ENCODE measurements at places on chromosomes 7 and 10. TPM values are rescaled to one million over a fixed set of nuclear protein-coding genes. Genes with fewer than 3 reads are reported as not detected.

DNA sequence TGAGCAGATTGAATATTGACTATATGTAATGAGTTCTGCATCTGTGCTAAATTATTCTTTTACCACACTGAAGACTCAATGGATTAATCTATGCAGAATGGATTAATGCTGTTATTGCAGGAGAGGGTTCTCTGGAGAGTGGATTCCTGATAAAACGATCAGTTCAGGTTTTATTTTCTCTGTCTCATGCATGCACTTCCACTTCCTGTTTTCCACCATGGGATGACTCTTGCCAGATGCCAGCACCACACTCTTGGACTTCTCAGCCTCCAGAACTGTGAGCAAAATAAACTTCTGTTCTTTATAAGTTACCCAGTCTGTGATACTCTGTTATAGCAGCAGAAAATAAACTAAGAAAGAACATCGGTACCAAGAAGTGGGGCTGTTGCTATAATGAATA is 207.5 kb downstream of the KCND2 start:
- DNase-seq = no peak

GRCh38 chr7:75830978-75831377 is 17.4 kb upstream of the CCL24 start:
- no peak for DNase-seq

GRCh38 chr10:88617772-88618300 is 31.3 kb downstream of the LIPJ start:
- DNase-seq = no peak

The STK31 gene
- 0.03 TPM for polyA plus RNA-seq

GRCh38 chr7:135768064-135768463 is 19.5 kb upstream of the FAM180A start:
- no peak for DNase-seq

The C7orf33 gene
- polyA plus RNA-seq = not detected

The KNDC1 gene
- polyA plus RNA-seq = 0.01 TPM

The ZCCHC24 gene
- 112 TPM for polyA plus RNA-seq

- no peak for DNase-seq
These were observed 57.1 kb upstream of the BAMBI start for GRCh38 chr10:28620251-28620650.

The MSS51 gene
- polyA plus RNA-seq = 7.3 TPM

The MEOX2 gene
- 3.1 TPM for polyA plus RNA-seq

DNA sequence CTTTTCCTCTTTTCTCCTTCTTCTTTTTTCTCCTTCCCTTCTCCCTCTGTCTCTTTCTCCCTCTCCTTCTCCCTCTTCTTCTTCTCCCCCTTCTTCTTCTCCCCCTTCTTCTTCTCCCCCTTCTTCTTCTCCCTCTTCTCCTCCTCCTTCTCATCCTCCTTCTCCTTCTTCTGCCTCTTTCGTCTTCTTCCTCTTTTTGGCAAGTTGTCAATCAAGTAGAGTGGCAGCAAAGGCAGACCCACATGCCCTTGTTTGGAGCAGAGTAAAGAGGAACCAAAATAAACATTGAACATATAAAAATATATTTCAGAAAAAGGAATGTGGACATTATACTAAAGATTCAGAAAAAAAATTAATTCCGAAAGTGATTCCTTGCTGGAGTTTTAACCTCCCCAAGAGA is 59.6 kb upstream of the ZNF33B start:
- no peak for DNase-seq

- DNase-seq = no peak
These were observed 5.0 kb downstream of the NOLC1 start for GRCh38 chr10:102157224-102157623.

DNA sequence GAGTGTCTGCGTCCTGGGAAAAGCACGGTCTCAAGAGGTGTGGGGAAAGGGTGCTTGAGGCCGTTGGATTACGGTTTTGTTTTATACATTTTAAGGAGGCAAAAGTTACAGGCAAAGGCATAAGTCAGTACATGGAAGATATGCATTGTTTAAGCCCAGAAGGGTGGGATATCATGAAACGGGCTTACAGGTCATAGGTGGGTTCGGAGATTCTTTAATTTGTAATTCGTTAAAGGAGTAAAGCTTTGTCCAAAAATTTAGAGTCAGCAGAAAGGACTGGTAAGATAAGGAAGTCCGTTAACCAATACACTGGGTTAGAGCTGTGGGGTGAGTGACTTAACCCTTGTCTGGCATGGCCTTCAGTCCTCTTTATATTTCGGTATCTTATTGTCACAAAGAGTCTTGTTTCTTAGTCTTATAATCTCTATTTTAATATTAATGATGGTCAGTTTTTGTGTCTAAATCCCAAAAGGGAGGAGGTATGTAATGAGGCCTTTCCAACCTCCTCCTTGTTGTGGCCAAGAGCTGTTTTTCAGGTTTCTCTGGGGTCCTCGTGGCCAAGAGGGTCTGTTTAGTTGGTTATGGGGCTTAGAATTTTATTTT is 12.7 kb downstream of the TSPAN14 start:
- no peak for DNase-seq

GRCh38 chr7:75879771-75880184 is 944 bp downstream of the RHBDD2 start:
- no peak for DNase-seq

GRCh38 chr7:28405662-28406061 is 6.7 kb upstream of the CREB5 start:
- peak; percentile 64 for DNase-seq

GRCh38 chr10:29734962-29735627 is 100.3 kb upstream of the SVIL start:
- peak; percentile 91 for DNase-seq

The DENND2A gene
- 2.7 TPM for polyA plus RNA-seq

DNA sequence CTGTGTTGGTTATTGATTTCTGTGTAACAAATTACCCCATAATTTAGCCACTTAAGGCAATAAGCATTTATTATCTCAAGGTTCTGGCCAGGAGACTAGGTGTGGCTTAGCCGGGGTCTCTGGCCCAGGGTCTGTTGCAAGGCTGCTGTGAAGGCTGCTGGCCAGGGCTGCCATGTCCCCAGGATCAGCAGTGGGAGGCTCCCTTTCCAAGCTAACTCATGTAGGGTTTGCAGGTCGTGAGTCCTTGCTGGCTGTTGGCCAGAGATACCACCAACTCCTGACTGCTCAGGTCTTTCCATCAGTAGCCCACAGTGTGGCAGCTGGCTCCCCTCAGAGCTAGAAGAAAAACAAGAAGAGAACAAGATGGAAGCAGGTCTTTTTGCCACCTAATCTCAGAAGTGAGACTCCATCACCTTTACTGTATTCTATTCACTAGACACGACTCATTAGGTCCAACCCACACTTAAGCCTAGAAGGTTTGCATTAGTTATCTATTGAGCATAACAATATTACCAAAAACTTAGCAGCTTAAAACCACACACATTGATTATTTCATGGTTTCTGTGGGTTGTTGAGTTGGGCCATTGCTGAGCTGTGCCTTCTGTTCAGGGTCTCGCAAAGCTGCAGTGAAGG is 185.6 kb downstream of the PFKFB3 start:
- no peak for DNase-seq

DNA sequence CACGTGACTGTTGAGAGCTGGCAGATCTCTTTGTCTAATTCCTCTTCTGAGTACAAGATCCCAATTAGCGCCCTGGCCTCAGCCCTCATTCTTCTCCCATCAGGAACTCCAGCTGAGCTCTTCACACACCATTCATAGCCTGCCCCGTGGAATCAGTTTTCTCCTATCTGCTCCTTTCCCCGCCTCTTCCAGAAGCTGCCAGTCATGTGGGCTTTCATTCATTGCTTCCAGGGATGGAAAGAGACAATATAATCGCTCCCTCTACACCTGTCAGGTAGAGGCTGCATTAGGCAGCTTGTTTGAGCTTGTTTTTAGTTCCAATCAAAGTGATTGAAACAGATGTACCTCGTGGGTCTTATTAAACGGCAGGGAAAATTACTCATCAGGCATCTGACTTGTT is 515.8 kb downstream of the TYW1 start:
- DNase-seq = no peak

The EBLN1 gene
- not detected for polyA plus RNA-seq

The RBM20 gene
- polyA plus RNA-seq = 11.7 TPM

DNA sequence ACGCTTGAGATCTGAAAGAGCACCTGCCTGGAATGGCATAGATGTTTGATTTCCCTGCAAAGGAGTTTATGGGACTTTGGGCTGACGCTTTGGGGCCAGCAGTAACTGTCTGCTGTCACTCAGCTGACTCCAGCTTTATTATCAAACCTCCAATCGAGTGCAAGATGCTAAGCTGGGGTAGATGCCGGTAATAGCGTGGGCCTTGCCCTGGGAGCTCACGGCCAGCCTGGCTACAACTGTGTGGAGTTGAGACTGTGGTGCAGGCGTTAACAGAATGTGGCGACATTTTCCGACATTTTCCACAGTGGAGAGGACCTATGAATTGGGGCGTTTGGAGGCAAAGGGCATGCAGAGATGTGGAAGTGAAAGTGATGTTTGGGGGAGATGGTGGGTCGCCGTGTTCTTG is 1.3 kb downstream of the CHST12 start:
- DNase-seq = no peak

- no peak for DNase-seq
These were observed 20.5 kb upstream of the RASGEF1A start for GRCh38 chr10:43287056-43288007.

DNA sequence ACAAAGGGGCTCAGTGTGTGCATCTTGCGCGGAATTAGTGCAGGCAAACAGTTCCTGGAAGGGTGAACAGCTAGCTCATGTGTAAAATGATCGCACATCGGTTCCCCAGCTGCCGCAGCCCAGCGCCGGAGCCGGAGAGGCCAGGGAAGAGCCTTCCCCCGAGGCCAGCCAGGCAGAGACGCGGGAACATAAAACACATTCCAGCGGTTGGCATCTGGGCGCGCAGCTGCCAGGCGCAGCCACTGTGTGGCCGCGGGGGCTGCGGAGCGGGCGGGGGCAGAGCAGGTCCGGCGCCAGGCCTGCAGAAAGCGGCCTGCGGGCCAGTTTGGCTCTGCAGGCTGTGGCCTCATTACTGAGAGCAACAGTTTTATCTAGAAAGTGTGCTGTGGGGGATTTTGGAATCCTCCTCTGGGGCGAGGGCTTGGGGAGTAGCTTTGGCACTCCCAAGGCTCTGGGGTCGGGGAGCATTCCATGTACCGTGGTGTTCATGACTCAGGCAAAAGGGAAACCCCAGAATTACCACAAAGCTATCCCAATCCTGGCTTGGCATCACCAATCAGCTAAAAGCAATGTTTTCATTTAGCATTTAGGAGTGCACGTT is 74.3 kb downstream of the SAMD9 start:
- peak; percentile 25 for DNase-seq

The ATOH7 gene
- polyA plus RNA-seq = not detected

The CTBP2 gene
- 15.2 TPM for polyA plus RNA-seq

The GHRHR gene
- polyA plus RNA-seq = 0.03 TPM

DNA sequence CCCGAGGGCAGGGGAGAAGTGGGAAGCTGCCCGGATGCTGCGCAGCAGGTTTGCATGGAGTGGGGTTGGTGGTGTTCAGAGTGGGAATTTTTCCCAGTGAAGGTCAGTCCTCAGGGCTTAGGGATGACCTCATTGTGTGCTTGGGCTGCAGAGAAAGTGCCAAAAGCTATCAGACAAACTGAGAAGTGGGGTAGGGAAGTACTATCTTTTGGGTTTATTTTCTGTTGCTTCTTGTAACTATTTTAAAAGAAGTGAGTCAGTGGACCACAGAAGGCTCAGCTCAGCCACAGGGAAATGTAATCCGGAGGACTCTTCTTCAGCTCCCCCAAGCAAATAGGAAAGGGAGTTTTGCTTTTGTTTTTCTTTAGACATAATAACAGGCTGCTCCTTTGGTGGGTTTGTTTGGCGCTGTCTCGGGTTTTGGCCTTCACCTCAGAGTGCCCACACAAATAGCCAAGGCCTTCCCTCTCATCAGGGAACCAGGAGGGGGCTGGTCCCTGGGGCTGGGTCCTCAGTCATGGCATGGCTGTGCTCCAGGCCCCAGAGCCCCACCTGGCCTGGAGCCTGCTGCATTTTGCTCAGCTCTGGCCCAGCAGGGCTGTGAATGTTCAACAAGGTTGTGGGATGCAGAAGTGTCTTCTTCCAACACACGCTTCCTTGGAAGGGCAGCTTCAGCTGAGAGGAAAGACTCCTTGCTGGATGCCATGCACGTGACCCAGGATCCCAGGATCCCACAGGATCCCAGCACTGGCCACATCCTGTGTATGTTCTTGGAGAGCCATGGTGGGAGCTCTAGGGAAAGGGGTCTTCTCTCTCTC is 5.4 kb upstream of the FAM170B start:
- DNase-seq = no peak

GRCh38 chr10:127977357-127978009 is 70.6 kb downstream of the PTPRE start:
- peak; percentile 91 for DNase-seq

The IGFBP1 gene
- not detected for polyA plus RNA-seq

DNA sequence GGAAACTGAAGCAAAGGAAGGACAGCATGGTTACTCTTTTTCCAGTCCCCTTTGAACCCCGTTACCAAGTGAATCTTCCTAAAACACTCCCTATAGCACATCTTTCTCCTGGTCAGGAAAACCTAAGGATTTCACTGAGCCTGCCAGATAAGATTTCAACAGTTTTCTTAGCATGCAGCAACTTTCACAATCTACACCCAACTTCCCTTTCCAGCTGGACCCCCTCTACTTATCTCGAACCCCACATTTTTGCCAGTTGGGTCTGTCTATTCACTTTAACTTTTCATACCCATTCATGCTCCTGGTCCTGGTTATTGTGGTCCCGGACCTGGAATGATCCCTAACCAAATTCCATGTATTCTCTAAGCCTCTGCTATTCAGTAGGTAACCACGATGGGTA is 14.9 kb upstream of the CPVL start:
- DNase-seq = no peak

The C10orf62 gene
- polyA plus RNA-seq = not detected

DNA sequence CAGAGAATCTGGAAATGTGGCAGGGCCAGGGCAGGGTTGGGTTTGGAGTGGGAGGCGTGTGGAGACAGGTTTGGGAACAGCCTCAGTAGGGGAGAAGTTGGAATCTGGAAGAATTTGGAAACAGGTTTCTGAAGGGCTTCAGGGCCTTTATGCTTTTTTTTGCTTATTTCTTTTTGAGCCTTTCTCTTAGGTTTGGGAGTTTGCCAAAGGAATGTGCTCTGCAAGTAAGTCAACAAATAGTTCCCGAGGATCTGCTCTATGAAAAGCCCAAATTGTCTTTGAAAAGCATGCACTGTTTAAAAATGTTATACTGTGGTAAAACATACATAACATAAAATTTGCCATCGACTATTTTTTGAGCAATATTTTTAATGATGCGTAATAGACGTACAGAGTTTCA is 86.7 kb upstream of the ADRB1 start:
- DNase-seq = no peak

DNA sequence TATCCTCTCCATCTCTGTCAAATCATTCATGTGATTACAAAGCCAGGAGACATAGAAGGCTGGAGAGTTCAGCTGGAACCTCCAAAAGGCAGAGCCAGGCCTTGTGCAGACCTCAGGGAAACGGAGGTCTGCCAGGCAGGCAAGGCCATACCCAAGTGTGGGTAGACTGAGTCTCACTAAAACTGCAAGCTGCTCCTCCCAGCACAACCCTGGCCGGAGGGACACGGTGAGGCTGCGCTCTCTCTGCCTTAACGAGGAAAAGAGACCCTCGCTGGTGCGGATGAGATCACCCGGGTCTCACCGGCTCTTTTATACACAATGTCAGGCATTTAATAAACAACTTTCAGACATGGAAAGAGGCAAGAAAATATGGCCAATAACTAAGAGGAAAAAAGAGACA is 66.1 kb upstream of the INPP5A start:
- DNase-seq = no peak

- DNase-seq = no peak
These were observed 44.8 kb downstream of the SHTN1 start for GRCh38 chr10:116960066-116960776.
